ENCODE measurements at places on chromosomes 6 and 20.

DNA sequence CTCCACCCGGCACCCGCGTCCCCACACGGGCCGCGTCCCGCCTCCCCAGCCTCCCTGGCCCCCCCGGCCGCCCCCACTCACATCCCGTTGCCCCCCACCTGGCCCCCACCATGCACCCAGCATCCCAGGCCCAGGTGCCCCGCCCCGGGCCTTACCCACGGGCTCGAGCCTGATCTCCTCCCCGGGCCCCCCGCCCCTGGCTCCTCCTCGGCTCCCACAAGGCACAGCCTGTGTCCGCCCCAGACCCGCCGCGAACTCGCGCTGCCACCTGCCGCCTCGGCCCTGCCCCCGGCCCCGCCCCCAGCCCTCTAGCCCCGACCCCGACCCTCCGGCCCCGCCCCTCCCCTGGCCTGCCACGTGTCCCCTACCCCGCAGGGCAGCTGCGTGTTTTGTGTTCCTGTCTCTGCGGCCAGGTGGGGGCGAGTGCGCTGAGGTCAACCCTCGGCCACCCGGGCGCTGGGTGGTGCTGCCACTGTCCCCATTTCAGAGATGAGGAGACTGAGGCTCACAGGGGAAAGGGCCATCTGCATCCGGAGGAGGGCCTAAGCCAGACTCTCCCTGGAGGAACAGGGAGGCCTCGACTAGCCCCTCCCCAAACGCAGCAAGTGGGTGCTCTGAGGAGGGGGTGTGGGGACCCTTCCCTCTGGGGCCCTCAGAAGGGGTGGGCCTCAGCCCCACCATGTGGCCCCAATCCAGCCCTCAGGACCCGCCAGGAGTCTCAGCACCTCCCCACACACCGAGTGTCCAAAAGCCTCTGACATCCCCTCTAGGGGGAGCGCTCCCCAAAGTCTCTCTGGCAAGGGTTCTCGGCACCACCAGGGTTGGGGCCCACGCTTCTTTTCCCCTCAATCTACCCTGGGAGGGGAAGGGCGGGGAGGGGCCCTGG is 99.8 kb downstream of the TAF4 start:
- DNase-seq, result no peak

GRCh38 chr6:165618241-165618640 is 44.8 kb downstream of the PDE10A start:
- DNase-seq, result no peak

- no peak for DNase-seq
Observed at GRCh38 chr6:37007340-37008043, 2.0 kb downstream of the FGD2 start.

DNA sequence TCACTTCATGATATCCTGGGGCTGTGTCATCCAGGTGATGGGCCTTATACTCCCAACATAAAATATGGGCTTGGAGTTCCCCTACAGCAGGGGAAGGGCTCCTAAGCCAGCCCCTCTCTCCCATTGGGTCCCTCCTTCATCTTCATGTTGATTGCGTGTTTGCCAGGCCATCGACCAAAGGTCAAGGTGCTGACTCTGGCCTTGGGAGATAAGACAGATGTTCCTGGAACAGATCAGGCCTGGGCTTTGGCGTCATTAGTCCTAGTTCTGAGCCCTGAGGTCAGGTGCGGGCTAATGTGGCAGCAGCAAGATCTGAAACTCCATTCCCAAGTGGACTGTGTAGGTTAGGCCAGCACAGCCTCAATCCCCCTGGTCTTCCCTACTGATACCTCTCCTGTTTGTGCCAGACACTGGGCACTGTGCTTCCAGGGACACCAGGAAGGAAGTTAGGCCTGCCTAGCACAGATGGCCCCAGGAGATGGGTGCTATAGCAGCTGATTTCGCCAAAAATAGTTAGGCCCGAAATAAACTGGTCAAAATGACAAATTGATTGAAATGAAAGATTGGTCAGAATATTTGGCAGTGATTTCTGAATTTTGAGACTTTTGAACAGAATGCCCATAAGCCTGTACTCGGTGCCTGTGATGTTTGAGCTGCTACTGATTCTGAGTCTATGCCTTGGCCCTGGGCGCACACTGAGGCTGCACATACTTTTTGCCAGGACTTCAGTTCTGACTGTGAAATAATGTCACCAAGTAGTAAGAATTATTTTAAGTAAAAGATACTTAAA is 28.8 kb downstream of the EPB41L1 start:
- DNase-seq, result no peak

GRCh38 chr20:35511814-35512420 is 17.5 kb downstream of the C20orf173 start:
- DNase-seq, result no peak

- DNase-seq, result no peak
Observed at GRCh38 chr20:62308102-62308822, 5.5 kb downstream of the ADRM1 start.

GRCh38 chr6:109024784-109025183 is 69.9 kb downstream of the SESN1 start:
- DNase-seq, result no peak

GRCh38 chr6:35600659-35601125 is 88.0 kb upstream of the TULP1 start:
- DNase-seq, result no peak

GRCh38 chr6:44730771-44731391 is 343.4 kb downstream of the CDC5L start:
- DNase-seq, result peak; percentile 39

GRCh38 chr6:118334634-118335033 is 213.5 kb upstream of the PLN start:
- no peak for DNase-seq

DNA sequence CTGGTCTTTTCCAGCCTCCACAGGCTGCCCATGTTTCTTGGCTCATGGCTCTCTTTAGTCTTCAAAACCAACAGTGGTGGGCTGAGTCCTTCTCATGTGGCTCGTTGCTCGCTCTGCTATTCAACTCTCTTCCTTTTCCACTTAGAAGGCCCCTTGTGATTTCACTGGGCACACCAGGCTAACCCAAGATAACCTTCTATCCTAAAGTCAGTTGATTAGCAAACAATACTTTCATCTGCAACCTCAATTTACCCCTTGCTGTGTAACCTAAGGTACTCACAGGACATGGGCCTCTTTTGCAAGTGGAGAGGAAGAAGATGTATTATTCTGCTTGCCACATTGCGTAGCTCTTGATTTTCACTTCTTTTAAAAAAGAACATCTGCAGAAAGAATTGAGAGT is 79.6 kb downstream of the UTRN start:
- no peak for DNase-seq

DNA sequence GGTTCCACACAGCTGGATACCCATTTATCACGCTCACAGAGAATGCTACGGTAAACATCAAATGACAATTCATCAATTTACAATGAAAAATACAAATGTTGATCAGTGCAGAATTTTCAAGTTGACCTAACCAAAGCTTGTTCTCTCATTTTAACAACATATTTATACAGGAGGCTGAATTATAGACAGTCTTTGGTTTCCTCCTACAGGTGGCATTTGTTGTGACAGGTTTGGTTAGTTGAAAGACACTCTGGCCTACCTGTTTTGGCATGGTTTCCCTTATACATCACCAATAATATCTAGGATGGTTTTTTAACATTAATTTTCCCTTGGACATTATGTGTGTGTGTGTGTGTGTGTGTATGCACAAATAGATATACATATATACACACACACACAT is 642.5 kb upstream of the MMS22L start:
- no peak for DNase-seq

- DNase-seq, result no peak
Observed at GRCh38 chr6:161050134-161050765, 58.7 kb downstream of the MAP3K4 start.

DNA sequence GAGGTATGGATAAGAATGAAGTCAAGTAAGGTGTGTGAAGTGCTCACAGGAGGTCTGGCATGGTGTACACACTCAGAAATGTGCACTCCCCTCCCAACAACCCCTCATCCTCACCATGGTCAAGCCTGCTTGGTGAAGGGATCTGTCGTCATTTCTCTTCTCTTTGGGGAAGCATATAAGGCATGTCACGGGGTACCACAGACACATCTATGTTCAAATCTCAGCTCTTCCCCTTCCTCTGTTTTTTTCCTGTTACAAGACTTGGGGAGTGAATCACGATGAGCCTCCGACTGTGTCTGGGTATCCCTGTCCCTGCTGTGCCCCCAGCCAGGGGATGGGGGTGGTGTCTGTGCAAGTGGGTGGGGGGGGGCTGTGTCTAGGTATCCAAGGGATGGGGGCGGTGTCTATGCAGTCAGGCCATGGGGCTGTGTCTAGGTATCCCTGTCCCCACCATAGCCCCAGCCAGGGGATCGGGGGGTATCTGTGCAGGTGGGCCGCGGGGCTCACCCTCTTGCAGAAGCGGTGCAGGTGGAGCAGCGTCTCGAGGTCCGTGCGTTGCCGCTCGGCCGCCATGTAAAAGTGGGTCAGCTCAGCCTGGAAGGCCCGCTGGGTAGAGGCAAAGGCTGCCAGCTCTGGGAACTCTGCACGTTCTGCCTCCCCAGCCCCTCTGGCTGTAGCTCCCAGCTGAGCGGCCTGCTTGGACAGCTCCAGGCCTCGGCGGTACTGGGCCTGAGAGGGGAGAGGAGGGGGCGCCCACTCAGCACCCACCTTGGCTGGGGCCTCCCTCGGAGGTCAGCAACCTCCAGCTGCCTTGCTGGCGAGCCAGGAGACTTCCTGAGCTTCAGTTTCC is 43.6 kb downstream of the KIAA1755 start:
- DNase-seq, result no peak

DNA sequence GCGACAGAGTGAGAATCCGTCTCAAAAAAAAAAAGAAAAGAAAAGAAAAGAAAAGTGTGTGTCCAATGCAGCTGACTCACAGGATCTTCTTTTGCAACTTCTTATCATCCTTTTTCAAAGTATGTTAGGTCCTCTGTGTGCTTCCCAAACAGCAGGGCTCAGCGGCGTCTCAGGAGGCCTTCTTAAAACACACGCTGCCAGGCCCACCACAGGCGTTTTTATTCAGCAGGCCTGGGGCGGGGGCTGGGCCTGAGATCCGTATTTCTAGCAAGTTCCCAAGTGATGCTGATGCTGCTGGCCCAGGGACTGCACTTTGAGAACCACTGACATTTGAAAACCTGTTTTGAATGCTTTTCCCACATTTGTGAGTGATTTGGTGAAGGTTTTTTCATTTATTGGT is 57.1 kb downstream of the PSMG4 start:
- DNase-seq, result no peak

DNA sequence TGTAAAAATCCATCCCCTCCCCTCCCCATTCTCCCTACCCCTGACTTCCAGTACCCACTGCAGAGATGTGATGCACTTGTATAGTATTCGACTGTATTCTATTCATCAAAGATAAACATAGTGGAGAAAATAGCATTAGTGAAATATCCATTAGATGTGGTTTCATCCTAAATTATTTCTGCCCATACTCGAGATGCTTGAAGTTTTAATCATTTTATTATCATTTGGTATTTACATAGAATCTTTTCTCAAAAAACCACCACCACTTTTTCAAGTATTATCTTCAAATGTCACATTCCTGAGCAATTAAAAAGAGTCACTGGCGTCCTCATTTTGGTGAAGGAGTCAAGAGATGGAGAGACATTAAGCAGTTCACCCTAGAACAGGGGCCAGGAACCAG is 181.9 kb downstream of the HAO1 start:
- DNase-seq, result no peak

GRCh38 chr6:154245506-154245905 is 111.1 kb downstream of the IPCEF1 start:
- no peak for DNase-seq

DNA sequence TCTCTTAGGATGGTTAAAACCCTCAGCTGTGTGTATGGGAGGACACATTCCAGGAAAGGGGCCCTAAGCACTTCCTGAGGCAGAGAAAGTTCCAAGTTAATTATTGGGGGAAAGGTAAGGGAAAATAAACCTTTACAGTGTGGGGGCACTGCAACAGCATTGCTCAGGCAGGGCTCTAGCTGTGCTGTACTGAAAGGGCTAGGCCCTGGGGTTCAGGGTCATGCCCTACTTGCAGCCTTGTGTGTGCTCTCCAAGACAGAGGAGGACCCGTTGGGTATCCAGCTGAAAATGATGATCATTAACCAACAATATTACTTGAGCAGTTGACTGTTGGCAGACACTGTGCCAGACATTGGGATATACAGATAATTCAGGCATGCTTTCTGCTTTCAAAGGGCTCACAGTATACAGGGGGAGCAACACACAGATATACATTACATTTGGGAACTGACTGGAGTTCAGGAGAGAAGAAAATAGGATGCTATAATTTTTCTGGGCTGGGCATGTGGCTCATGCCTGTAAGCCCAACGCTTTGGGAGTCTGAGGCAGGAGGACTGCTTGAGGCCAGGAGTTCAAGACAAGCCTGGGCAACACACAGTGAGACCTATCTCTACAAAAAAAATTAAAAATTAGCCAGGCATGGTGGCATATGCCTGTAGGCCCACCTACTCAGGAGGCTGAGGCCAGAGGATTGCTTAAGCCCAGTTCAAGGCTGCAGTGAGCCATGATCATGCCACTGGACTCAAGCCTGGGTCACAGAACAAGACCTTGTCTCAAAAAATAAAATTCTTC is 9.1 kb upstream of the RPL7L1 start:
- DNase-seq, result no peak

DNA sequence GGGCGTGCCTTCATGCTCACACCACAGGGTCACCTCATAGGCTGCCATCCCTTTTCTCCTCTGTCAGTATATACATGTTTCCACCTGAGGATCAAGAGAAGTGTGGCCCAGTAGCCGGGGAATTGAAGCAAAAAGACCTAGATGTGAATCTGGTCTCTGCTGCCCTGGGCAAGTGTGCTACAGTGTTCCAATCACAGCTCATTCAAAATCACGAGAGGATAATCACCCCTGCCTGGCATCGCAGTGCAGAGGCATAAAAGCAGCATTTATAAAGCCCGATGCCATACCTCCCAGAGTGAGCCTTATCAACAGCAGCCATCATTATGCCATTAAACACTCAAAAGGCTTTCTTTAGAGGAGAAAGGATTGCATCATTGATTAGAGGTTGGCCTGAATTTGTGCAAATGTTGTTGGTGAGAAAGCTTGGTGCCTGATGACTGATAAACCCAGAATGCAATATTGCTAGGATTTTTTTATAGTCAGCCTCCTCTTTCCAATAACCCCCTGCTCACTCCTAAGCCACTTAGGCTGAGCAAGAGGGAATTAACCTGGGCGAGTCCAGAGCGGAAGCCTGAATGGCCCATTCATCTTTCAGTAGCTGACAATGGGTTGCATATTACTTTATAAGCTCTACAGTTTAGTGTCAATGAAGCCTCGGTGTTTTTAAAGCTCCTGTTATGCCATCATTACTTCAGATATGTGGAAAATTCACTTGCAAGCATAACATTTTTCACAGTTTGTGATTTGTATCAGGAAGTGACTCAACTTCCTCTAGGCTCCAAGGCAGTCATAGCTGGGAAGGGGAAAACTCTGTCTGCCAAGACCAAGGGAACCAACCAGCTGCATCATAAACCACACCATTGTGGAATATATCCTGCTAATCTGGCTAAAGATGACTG is 92.5 kb upstream of the NXT1 start:
- peak; percentile 59 for DNase-seq

DNA sequence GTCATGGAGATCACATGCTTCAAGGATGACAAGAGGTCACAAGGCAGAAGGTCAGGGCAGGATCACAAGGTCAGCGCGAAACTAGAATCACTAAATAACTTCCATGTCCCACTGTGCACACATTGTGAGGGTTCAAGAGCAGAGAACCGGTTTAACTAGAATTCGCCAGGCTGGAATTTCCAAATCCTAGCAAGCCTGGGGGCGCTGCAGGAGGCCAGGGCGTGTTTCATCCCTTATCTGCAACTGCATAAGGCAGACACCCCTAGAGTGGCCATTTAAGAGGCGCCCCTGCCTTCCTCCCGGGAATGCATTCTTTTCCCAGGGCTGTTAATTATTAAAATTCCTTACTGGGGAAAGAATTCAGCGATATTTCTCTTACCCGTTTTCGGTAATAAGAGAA is 40.2 kb upstream of the SLC22A1 start:
- DNase-seq, result no peak

GRCh38 chr20:38853759-38854158 is 48.3 kb downstream of the PPP1R16B start:
- no peak for DNase-seq
